ENCODE measurements at places on chromosomes 5 and 9.

GRCh38 chr9:136662656-136663581 is at the start of gene EGFL7:
TSS of gene EGFL7 (plus strand) at chr9:136662916. CDS start at chr9:136668283, 5,367 bp downstream.
- no peak for DNase-seq

GRCh38 chr9:127789179-127789578 is 3.3 kb downstream of the CDK9 start:
- DNase-seq = no peak

DNA sequence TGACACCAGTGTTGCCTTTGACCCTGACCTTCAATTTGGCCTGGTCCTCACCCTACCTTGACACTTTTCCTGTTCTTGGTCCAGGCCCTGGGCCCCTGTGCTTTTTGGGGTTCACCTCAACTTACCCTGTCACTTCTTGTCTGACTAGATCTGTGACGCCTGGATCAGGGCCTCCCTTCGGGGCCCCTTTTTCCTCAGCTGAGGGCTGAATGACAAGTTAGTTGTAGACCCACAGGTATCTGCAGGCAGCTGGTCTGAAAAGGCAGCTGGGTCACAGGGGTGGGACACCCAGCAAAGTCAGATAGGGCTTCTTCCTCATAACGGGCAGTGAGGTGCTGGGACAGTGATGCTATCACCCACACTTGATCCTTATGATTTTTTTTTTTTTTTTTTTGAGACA is 10.0 kb upstream of the MYORG start:
- no peak for DNase-seq

DNA sequence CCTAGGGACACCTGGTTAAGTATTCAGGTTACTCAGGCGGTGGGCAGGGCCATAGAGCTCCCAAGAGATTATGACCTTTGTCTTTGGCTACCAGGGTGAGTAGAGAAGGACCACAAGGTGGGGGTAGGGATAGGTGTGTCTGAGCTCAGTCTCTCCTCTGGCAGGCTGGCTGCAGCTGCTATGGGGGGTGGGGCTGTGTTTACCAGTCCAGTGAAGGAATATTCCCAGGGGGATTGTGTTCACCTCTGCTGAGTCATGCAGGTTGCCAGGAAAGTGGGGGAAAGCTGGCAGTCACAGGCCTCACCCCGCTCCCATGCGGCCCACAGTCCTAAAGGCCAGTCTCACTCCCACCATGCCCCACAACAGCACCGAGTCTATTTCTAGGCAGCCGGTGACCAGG is 53.6 kb upstream of the POU5F2 start:
- no peak for DNase-seq

DNA sequence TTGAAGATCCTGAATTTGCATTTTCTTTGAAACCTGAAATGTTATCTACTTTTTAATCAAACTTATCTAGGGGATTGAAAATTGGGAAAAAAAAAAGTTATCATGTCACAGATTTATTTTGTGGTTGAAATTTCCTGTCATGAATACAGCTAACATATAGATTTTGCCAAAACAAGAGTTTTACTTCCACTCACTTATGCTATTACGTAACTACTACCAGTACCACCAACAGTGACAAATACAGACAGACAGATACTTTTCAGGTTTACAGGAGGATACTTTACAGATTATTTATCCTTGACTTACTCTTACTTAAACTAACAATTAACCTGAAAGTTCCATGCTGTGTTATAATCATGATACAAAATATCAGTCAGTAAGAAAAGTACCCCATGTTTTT is 6.8 kb upstream of the MRPS30 start:
- DNase-seq = no peak

- no peak for DNase-seq
Measured at GRCh38 chr9:134708672-134709038, 67.1 kb downstream of the COL5A1 start.

GRCh38 chr5:126487596-126487995 is 64.4 kb downstream of the GRAMD2B start:
- DNase-seq = no peak

DNA sequence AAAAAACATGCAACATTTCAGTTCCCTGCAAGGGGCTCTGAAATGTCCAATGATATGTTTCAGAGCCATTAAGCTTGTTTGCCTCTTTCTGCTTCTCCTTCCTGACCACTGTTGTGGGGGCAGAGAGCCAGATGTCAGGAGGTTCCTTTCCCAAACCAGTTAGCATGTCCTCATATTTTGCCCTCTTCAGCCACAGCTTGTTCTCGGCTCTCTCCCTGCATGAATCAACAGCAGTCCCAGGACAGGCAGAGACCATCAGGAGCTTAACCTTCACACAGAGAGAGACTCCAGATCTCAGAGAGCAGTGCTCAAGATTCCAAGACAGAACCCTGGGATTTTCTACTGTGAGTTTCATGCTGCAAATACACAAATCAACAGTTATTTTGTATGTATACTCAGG is 218.5 kb downstream of the COMMD10 start:
- DNase-seq = no peak

DNA sequence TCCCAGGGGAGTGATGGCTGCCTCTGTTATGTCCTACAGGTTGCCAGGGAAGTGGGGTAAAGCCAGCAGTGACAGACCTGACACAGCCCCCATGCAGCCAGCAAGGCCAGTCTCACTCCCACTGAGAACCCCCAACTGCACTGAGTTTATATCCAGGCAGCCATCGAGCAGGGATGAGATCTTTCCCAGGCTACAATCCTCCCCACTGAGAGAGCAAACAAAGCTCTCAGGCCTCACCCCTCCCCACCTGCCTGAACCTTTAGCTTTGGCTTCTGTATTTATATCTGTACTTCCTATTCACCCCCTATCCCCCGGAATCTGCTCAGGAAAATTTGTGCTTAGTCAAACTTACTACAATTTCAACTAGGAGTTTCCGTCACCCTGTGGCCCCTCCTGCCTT is 284.1 kb downstream of the FAM170A start:
- no peak for DNase-seq

All from mammary epithelial cell (primary cell).